ENCODE measurements at places on chromosomes 1 and 21.

DNA sequence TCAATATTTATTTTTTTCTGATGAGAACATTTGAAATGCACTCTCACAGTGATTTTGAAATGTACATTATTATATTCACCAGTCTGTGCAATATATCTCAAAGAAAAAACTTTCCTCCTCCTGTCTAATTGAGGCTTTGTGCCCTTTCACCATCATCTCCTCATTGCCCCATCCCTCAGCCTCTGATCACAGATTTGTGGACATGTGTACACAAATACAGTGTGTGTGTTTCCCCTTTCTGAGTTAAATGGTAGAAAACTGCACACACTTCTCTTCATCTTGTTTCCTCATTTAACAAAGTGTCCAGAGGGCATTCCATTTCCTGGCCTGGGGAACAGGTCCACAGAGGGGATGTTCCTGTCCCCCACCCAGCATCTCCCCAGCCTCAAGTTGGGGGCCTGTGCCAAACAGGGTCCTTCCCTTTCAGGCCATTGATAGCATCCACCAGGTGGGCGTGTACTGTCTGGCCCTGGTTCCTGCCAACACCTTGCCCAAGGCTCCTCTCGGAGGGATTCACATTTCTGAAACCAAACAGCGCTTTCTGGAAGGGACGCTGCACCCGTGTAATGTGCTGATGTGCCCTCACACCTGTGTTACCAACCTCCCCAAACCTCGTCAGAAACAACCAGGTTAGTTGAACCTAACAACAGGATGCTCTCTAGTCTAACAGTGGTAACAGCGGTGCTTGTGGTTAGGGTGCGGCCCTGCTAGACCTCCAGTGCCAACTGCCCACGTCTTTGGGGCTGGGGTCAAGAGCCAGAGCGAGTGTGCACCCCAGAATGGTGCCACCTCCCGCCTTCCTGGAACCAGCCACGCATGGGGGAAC lies 54.6 kb downstream of the S100B start:
- peaks cover 59% of the 10 kb centered on the region for H3K36me3 ChIP-seq
- no peaks in the 10 kb centered on the region for H3K4me1 ChIP-seq
- no peak for DNase-seq
- H3K27ac ChIP-seq, result no peak overlapping the region
- no peaks in the 10 kb centered on the region for H3K27me3 ChIP-seq

- no peak overlapping the region for H3K27ac ChIP-seq
- no peak for DNase-seq
- H3K36me3 ChIP-seq, result peaks cover 1% of the 10 kb centered on the region
- peak overlapping the region; percentile 65 for H3K4me3 ChIP-seq
Measured at GRCh38 chr1:61083013-61083806, 849 bp downstream of the NFIA start.

- H3K27ac ChIP-seq, result peak overlapping the region; percentile 23
- no peaks in the 10 kb centered on the region for H3K36me3 ChIP-seq
- no peak overlapping the region for H3K4me3 ChIP-seq
Measured at GRCh38 chr21:16124378-16125138, 394.8 kb downstream of the USP25 start.

DNA sequence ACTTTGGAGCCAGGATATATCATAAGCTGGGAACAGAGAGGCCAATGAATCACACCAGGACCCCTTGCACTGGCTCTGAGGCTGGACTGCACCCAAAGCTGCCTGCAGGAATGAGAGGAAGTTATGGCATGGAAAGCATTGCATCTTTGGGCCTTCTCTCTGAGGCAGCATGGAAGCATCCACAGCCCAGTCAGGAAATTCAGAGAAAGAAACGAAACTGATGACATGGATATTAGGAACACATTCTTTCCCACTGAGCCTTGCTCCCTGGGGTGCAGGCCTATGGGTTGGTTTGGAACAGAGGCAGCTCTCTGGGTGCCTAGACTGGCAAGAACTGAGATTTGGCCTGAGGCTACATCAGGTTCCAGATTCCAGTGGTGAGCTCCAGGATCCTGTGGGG lies 98.6 kb downstream of the NGF start:
- H3K36me3 ChIP-seq, result no peaks in the 10 kb centered on the region
- H3K27ac ChIP-seq, result peak overlapping the region; percentile 42
- peak; percentile 76 for DNase-seq
- H3K4me1 ChIP-seq, result peaks cover 6% of the 10 kb centered on the region
- no peak overlapping the region for H3K4me3 ChIP-seq

GRCh38 chr1:16380868-16381267 lies 13.8 kb downstream of the SZRD1 start:
- H3K36me3 ChIP-seq, result no peaks in the 10 kb centered on the region
- peaks cover 27% of the 10 kb centered on the region for H3K4me1 ChIP-seq
- no peak for DNase-seq
- H3K27me3 ChIP-seq, result no peaks in the 10 kb centered on the region
- H3K4me3 ChIP-seq, result no peak overlapping the region

DNA sequence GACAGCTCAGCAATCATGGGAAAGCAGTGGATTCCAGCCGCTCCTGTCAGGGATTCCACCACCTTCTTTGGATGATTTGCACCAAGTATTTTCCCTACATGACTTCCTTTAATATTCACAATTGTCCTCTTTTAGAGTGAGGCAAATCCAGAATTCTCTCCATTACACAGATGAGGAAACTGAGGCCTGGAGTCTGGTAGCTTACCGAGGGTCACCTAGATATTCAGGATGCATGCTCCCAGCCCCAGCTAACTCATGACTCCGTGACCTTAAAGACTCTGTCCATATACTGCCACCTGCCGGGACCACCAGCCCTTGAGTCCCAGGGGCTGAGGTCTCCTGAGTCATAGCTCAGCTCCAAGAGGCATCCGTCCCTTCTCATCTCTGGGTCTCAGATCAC lies 80.6 kb downstream of the CAPZB start:
- H3K4me1 ChIP-seq, result peaks cover 33% of the 10 kb centered on the region
- no peak overlapping the region for H3K4me3 ChIP-seq
- DNase-seq, result no peak
- no peaks in the 10 kb centered on the region for H3K27me3 ChIP-seq
- H3K36me3 ChIP-seq, result peaks cover 11% of the 10 kb centered on the region
- no peak overlapping the region for H3K27ac ChIP-seq

GRCh38 chr1:5989731-5990271 lies 2.4 kb downstream of the NPHP4 start:
- no peaks in the 10 kb centered on the region for H3K27me3 ChIP-seq
- no peak for DNase-seq

DNA sequence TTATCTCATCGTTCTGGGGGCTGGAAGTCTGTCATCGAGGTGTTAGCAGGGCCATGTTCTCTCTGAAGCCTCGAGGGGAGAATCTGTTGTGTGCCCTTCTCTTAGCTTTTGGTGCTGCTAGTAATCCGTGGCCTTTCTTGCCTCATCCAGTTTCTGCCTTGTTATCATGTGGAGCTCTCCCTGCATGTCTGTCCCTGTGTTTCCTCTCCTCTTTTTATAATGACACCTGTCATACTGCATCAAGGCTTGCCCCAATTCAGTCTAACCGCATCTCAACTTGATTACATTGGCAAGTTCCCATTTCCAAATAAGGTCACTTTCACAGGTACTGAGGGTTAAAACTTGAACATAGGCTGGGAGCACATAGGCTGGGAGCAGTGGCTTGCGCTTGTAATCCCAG lies 82.6 kb upstream of the CNIH3 start:
- H3K4me1 ChIP-seq, result peaks cover 8% of the 10 kb centered on the region
- DNase-seq, result no peak
- no peaks in the 10 kb centered on the region for H3K36me3 ChIP-seq
- no peak overlapping the region for H3K4me3 ChIP-seq

DNA sequence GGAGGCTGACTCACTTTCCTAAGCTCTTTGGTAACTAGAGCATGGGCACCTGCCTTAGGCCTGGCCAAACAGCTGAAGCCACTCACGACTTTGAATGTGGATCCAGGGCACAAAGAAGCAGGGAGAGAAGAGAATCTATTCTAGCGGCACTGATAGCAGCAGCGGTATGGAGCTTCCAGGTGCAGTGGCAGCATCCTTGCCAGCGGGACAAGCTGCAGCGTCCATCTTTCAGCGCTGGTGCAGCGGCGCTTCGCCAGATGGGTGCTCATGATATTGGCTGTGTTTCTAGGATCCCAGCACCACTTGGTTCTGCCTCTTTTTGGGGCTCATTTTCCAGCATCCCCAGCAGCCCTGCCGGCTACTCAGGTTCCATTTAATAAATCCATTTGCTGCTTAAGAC lies 184.2 kb downstream of the SLC44A5 start:
- no peaks in the 10 kb centered on the region for H3K36me3 ChIP-seq
- no peaks in the 10 kb centered on the region for H3K4me1 ChIP-seq
- no peak overlapping the region for H3K27ac ChIP-seq
- no peak overlapping the region for H3K4me3 ChIP-seq

DNA sequence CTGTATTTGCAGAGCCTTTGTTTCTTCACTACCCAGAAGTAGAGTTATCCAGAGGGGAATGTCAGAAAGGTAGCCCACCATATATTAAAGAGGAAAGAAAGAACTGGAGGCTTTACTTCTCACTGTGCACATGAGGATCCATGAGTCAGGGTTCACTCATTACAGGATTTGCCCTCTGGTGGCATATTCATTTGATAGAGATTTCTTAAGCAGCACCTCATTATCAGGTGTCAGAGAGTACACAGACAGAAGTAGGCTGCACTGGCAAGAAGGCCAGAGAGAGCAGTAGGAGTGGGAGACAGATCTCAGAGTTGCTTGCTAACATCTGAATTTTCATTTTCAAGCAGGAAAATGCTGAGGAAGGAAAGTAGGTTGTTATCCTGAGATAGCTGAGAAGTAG lies 123.8 kb downstream of the PIK3R3 start:
- H3K4me1 ChIP-seq, result no peaks in the 10 kb centered on the region
- H3K4me3 ChIP-seq, result no peak overlapping the region
- H3K27ac ChIP-seq, result no peak overlapping the region
- DNase-seq, result no peak
- H3K36me3 ChIP-seq, result peaks cover 23% of the 10 kb centered on the region
- no peaks in the 10 kb centered on the region for H3K27me3 ChIP-seq

- no peaks in the 10 kb centered on the region for H3K36me3 ChIP-seq
- H3K4me1 ChIP-seq, result peaks cover 2% of the 10 kb centered on the region
Measured at GRCh38 chr1:116537898-116538297, 32.9 kb downstream of the CD58 start.

GRCh38 chr1:77406661-77407060 lies 124.8 kb downstream of the AK5 start:
- peaks cover 3% of the 10 kb centered on the region for H3K36me3 ChIP-seq
- peaks cover 7% of the 10 kb centered on the region for H3K4me1 ChIP-seq
- H3K27ac ChIP-seq, result no peak overlapping the region
- H3K4me3 ChIP-seq, result no peak overlapping the region
- no peaks in the 10 kb centered on the region for H3K27me3 ChIP-seq

GRCh38 chr1:51948491-51948915 lies 42.0 kb downstream of the RAB3B start:
- no peak for DNase-seq
- H3K4me3 ChIP-seq, result no peak overlapping the region
- H3K4me1 ChIP-seq, result peaks cover 17% of the 10 kb centered on the region
- peaks cover 10% of the 10 kb centered on the region for H3K36me3 ChIP-seq
- H3K27me3 ChIP-seq, result no peaks in the 10 kb centered on the region

DNA sequence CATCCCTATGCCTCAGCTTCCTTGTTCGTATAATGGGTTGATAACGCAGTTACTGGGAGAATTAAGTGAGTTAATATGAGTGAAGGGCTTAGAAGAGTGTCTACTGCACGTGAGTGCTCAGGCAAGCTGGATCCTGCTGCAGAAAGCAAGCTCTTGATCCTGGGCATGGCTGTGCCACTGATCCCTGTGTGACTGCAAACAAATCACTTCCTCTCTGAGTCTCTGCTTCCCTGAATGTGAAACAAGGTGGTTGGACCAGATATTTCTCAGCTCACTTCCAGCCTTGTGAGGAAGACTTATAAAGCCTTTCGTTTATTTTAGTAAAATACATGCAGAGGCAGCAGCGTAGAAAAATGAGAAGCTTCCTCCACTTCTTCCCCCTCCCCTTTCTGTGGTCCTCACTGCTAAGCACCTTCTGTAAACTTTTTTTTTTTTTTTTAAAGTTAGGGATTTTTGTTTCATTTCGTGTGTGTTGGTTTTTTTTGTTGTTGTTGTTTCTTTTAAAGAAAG lies 13.8 kb downstream of the PSEN2 start:
- H3K27me3 ChIP-seq, result no peaks in the 10 kb centered on the region
- no peak overlapping the region for H3K4me3 ChIP-seq

DNA sequence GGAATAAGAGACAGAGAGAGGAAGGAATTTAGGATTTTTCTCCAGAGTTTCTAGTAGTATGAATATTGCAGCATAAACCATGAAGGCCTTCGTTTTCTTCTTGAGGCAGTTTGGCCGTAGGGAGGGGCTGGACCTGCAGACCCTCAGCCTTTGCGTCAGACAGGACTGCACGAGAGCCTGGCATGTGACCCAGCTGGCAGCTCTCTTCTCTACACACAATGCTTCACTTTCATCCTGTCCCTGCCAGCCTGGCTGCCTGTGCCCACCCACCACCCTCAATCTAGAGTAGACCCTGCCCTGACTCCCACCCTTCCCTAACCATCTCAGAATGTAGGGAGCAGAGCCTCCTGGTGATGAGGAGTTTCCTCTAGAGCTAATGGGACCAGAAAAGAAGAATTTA lies 1.6 kb downstream of the CA14 start:
- H3K36me3 ChIP-seq, result no peaks in the 10 kb centered on the region
- H3K4me3 ChIP-seq, result no peak overlapping the region
- H3K27ac ChIP-seq, result no peak overlapping the region
- peaks cover 24% of the 10 kb centered on the region for H3K4me1 ChIP-seq
- DNase-seq, result no peak
- no peaks in the 10 kb centered on the region for H3K27me3 ChIP-seq

DNA sequence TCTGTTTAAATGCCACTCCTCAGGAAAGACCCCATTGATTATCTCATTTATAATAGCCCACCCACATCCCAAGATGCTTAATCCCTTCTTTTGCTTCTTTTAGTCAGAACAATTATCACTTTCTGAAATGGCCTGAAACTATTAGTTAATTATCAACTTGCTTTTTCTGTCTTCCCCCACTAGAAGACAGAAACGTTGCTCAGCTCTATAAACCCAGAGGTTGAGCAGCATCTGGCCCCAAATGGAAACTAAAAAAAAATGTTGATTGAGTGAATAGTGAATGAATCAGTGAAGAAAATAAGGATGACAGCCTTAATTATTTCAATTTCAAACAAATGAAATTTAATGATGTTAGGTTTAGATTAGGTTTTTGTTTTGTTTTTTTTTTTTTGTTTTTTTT lies 38.2 kb upstream of the PIGC start:
- H3K4me3 ChIP-seq, result no peak overlapping the region
- no peaks in the 10 kb centered on the region for H3K4me1 ChIP-seq
- DNase-seq, result no peak
- no peaks in the 10 kb centered on the region for H3K36me3 ChIP-seq

- DNase-seq, result no peak
- H3K36me3 ChIP-seq, result no peaks in the 10 kb centered on the region
- H3K27me3 ChIP-seq, result no peaks in the 10 kb centered on the region
- peaks cover 6% of the 10 kb centered on the region for H3K4me1 ChIP-seq
- no peak overlapping the region for H3K4me3 ChIP-seq
Measured at GRCh38 chr1:15345705-15346345, 63.9 kb upstream of the EFHD2 start.
